Posterior cingulate gyrus (tissue), 11 donors: ENCODE measurements at places on chromosomes 7 and 10.

DNA sequence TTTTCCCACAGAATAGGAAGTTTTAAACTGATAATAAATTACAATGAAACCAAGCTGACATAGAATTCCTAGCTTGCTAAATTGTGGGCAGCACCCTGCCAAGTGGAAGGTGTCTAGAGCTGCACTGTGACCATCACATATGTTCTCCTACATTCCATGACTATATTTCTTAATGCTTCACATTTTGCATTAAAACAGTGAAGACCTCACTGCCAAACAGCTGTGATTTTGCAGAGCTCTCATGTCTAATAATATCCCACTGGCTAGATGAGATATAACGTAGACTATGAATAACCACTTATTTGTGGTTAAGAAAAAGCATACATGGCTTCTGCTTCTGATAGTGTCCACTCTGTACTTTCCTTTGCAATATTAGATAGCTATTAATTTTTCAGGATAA is 228.3 kb upstream of the TEX47 start:
- no peak for DNase-seq

DNA sequence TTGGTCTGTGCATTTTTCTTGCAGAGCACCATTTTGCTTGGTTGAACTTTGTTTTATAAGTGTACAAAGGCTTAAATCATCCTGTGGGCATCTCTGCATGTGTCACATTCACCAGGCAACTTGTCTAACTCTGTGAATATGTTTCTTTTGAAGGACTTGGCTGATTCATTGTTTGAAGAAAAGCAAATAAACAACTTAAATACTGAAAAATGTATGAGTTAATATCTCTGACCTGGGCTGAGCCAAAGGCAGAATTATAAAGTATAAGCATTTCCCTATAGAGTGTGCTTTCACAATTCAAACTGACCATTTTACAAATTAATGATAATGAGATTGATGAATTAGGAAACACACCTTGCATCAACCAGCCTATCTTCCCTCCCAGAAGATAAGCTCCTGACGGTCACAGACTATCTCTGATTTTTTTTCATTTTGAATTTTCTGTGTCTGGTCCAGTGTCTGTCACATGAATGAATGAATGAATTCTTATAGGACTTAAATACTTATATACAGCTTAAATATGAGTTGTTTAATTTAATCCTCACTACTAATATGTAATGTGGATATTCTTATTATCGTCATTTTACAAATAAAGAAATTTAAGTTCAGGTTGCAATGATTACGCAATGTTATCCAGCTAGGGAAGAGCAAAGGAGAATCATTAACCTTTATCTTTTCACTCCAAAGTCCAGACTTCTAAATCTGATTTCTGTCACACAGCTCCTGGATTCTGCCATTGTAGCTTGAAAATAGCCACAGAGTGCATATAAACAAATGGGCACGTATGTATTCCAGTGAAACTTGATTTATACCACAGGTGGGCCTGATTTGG is 182.0 kb upstream of the PHYHIPL start:
- no peak for DNase-seq

DNA sequence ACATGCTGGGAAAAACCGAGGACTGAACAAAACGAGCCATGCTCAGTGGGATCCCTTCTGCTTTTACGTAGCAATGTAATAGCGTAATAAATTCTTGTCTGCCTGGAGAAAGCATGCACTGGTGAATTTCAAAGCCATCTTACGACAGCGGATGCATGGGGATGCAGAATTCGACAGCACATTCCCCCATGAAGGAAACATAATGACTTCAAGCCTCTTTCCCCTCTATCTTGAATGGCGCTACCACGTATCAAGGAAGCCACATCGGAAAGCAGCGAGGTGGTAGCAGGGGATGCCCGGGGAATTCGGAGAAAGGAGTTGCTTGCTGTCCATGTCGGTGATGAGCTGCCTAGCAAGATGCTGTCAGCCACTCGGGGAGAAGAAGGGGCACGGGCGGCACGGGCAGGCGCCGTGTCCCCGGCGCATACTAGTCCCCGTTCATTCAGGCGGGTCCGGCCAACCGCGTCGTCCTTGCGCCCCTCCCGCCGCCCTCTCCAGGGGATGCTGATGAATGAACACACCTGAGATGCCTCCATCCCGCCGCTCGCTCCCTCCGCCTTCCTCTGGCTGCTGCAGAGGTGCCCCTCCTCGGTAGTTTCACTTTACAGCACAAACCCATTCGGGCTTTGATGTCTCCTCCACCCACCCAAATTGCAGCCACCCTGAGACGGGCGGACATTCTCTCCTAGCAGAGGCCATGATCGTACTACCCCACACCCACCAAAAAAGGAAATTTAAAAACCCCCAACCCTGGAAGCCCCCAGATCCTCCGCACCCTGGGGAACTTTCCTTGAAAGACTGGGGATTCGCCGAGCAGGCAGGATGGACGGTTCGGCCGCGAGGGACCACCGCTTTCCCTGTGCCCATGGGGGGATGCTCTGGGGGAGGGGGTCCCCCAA is 644 bp downstream of the SORBS1 start:
- peak; percentile 40 for DNase-seq

DNA sequence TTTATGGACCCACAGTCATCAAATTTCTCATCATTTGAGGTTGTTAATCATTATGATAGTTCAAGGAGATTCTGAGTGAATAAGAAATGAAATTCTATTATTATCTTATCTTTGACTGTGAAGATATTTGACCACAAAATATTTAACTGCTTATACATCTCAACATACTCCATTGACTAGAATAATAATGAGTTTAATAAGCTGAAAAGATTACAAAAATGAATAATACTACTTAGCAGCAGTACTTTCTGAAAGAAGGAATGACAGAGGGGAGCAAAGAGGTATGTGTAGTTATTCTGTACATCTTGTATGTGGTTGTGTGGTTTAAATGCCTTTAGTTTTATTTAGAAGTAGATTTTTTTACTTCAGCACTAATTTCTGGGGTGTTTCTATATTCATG is 214.2 kb downstream of the PRKG1 start:
- no peak for DNase-seq

DNA sequence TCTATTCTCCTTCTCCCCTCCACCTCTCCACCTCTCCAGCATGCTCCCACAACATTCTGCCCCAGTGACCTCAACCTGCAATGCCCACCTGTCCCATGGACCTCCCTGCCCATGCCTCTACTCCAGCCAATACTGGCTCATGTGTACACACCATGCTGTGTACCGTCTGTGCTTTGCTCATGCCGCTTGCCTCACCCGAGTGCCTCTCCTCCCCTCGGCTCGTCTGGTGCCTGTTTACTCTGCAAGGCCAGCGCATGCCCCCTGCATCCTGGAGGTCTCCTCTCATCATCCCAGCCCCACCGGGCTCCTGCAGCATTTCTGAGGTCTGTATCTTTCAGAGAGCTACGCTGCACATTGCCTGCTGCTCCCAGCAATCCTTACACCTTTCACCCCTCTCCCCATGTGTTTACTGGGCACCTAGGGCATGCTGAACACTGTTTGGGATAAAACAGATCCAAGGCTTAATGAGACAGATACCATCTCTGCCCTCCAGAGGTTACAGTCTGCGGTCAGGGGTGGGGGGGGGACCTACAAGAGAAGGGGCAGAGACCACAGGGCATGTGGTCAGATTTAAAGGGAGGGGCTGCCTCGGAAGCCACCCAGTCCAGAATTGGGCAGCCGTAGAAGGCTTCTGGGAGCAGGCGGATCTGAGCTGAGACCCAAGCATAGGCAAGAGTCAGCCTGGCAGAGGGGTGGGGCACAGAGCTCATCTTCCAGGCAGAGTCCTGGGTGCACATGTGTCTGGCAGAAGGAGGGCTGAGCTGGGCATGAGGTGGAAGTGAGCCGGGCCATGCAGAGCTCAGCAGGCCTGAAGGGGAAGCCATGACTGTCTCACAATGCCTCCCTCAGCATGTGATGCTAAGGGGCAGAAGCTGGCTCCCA is 29.6 kb upstream of the PSAP start:
- DNase-seq: peak; percentile 13

GRCh38 chr7:15764851-15765382 is 78.4 kb upstream of the MEOX2 start:
- DNase-seq: no peak

DNA sequence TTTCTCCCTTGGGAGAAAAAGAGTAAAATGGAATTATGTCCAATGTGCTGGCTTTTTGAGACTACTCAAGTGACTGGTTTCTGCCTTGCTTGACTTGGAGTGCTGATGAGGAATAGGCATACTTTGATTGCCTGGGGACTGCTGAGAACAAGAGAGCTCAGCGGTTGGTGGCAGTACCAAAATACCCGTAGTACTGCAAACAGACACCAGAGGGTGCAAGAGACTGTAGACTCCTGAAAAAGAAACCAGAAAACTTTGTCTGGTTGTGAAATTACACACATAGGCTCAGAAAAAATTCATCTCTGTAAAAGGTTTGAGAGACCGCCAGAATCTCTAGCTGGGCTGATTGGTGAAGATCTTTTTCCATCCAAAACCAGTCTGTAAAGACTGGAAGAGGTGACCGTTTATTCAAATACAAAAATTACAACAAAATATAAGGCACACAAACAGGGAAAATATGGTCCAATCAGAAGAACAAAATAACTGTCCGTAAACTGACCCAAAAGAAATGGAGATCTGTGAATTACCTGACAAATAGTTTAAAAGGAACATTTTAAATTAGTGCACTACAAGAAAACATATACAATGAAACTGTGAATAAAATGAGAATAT is 18.5 kb downstream of the BICC1 start:
- DNase-seq: no peak

DNA sequence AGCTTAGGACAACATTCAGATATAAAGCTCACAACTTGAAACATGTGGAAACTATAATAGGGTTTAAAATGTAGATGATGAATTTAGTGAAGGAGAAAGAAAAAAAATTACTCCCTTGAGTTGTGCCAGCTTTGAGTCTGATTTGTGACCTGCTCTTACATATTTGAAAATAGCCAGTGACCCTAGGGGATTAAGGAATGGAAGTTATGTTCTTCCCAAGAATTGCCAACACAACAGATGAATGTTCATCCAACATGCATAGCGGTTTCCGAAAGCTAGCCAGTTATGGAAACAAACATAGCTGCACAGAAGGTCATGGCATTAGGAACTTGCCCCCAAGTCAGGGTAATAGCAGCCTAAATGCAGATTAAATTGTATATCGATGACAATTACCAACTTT is 10.8 kb downstream of the TMEM196 start:
- DNase-seq: no peak

DNA sequence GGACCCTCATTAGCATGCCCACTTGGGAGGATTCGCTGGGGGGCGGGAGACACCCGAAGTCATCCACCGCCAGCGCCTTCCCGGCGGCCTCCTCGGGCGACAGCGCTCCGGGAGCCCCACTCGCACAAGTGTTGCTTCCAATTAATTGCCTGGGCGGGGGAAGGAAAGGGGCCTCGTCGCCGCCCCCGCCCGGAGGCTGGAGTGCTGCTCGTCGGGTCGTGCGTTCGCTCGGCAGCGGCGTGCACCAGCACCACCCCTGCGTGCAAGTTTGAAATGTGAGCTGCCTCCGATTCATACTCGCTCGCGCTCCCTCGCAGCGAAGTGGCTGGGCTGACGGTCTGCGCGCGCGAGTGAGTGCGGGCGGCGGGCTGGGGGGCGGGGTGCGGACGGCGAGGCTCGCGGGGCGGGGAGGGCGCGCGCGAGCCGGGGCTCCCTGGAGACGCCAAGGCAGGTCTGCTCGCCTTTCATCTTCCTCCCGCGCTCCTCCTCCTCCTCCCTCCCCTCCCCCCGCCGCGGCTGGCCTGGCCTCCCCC is 104.6 kb upstream of the PPIF start:
- peak; percentile 57 for DNase-seq

- DNase-seq: no peak
These were observed 225.0 kb upstream of the FAM3C start for GRCh38 chr7:121620953-121621606.

DNA sequence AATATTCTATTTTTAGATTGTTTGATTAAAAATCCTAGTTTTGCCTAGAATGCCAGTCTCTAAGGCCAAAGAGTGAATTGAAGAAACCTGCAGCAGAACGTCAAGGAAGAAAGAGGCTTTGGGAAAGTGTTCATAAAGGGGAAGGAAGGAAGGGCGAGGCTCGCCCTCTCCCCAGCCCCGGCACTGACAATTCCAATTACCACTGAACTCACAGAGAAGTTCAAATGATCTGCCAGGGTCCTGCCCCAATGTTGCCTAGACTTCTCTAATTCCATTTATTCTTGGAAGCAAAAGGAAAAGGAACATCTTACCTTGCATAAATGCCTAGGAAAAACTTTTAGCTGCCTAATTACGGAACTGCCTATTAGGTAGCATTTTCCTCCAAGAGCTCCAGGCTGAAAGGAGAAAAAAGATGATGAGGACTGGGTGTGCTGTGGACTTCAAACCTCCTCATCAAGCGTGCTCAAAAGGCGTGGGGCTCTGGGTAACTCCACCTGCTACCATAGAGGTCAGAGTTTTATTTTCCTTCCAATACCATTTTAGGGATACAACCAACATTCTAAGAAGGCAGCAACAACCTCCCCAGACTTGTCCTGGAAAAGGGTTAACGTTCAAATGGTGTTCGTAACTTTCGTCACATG is 134.5 kb downstream of the PKD1L1 start:
- DNase-seq: no peak

DNA sequence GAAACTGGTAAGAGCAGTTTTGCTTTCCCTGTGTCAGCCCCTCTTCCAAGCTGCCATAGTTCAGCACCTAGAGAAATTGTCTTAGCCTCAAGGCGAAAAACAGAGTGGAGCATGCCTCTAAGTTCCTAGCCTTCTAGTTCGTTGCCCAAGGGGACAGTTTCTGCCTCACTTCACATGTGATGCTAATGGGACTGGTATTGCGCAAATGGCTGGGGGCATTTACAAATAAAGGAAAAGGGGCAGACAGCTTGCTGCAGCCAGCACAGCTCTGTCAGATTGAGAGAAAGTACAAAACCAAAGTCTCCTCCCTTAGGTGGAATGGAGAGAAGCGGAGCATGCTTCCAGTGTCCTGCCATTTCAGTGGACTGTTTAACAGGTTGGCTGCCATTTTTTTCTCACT is 567.7 kb downstream of the ETV1 start:
- DNase-seq: no peak

DNA sequence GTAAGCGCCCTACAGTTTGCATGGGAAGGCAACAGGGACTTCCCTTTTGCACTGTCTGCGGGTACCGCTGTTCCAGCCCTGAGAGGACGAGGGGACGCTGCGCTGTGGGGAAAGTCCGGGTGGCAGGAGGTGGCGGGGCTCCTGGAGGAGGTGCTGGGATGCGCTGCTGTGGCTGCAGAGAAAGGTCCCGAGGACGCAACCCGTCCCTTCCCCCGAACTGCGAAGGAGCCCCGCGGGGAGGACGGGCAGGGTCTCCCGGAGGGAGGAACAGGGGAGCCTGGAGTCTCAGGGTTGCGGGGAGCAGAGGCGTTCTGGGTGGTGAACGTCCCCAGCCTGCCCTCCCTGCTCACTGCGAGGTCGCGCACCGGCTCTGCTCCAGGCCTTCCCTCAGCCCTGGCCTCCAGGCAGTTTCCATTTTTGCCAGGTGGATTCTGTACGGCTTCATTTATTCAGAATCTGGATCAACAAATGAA is 91.6 kb downstream of the CXCL12 start:
- no peak for DNase-seq

GRCh38 chr7:128171-129080 is 63.9 kb upstream of the FAM20C start:
- no peak for DNase-seq

GRCh38 chr7:43458330-43459018 is 124.4 kb upstream of the STK17A start:
- DNase-seq: no peak
